ENCODE measurements at places on chromosomes 5 and 9. TPM values are rescaled to one million over a fixed set of nuclear protein-coding genes. Genes with fewer than 3 reads are reported as not detected.

The FAXDC2 gene
- 4.2 TPM for total RNA-seq

The ZCCHC9 gene
- total RNA-seq = 33.7 TPM

The PCDHGA2 gene
- total RNA-seq = 2.6 TPM

The ANKRD20A1 gene
- not detected for total RNA-seq

The RLN1 gene
- total RNA-seq = not detected

The FCN1 gene
- total RNA-seq = not detected

The ANKRD18B gene
- not detected for total RNA-seq

The EQTN gene
- total RNA-seq = not detected

The SLC28A3 gene
- total RNA-seq = 0.43 TPM

The FGF10 gene
- total RNA-seq = not detected

The THBS4 gene
- under 0.01 TPM for total RNA-seq

The PCDHA10 gene
- total RNA-seq = under 0.01 TPM

The CCDC192 gene
- not detected for total RNA-seq

The PPP1R26 gene
- 11.7 TPM for total RNA-seq

The PCDHB16 gene
- total RNA-seq = under 0.01 TPM

The CARD9 gene
- 20.0 TPM for total RNA-seq

The ASS1 gene
- total RNA-seq = 88.3 TPM

The SMIM33 gene
- not detected for total RNA-seq

The GAPT gene
- not detected for total RNA-seq

The FCN2 gene
- total RNA-seq = not detected

The MUSK gene
- total RNA-seq = not detected

The TMED9 gene
- total RNA-seq = 113 TPM

The PCDHA5 gene
- under 0.01 TPM for total RNA-seq

The LHFPL2 gene
- total RNA-seq = 44.1 TPM

The GRIN3A gene
- not detected for total RNA-seq

The SLC12A2 gene
- 37.1 TPM for total RNA-seq

The TXNDC8 gene
- not detected for total RNA-seq

The PROB1 gene
- total RNA-seq = 3.9 TPM

The ACOT12 gene
- not detected for total RNA-seq

The PCDHGA4 gene
- total RNA-seq = 7.3 TPM

The IL4 gene
- total RNA-seq = not detected

The OR2V1 gene
- not detected for total RNA-seq

The SHOC1 gene
- total RNA-seq = under 0.01 TPM

The WNK2 gene
- not detected for total RNA-seq

The ANKHD1 gene
- total RNA-seq = 64.8 TPM

The IRX1 gene
- not detected for total RNA-seq

The PLPP7 gene
- 10.0 TPM for total RNA-seq
